ENCODE measurements at places on chromosomes 5 and 9.

DNA sequence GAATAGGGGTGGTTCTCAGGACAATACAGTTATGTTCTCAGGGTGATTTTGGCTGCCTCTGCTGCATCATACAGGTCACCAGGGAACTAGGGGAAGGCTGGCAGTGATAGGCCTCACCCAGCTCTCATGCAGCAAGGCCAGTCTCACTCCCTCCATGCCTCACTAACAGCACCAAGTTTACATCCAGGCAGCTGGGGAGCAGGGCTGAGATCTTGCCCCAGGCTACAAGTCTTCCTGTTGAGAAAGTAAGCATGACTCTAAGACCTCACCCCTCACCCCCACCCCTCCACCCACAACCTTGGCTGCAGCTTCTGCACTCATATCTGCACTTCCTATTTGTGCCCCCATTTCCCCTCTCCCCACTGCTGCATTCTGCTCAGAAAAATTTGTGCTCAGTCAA, 481.2 kb downstream of the ACTL7B start:
- DNase-seq: no peak

- DNase-seq: no peak
These were observed 40.2 kb downstream of the RCL1 start for GRCh38 chr9:4832786-4833579.

DNA sequence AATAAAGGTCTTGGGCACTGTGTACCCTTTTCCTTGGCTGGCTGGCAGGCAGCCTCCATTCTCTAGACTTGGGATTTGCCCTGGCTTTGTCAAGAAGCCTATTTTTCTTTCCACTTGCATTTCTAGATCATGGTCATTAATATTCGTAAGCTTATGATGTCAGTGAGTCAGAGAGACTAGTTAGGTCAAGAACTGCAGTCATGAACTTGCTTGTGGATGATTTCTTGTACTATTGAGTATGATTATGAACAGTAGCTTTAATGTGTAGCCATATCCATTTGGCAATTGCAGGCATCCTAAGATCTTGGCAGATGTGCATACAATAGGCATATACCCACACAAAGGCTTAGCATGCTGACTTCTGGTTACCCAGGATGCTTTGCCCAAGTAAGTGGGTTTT, 186.8 kb upstream of the CLINT1 start:
- no peak for DNase-seq

- DNase-seq: no peak
These were observed 60.9 kb upstream of the IL17B start for GRCh38 chr5:149439899-149440542.

DNA sequence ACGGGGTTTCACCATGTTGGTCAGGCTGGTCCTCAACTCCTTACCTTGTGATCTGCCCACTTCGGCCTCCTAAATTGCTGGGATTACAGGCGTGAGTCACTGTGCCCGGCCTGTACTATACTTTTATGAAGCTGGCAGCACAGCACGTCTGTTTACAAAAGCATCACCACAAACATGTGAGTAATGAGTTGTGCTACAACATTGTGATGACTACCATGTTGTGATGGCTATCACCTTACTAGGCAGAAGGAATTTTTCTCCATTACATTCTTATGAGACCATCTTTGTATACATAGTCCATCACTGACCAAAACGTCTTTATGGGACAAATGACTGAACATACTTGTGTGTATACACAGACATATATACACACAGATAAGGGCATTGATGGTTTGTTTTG, 1019.0 kb downstream of the CDH18 start:
- DNase-seq: no peak

- DNase-seq: no peak
These were observed 939.7 kb downstream of the NR2F1-AS1 start for GRCh38 chr5:92641031-92641962.

DNA sequence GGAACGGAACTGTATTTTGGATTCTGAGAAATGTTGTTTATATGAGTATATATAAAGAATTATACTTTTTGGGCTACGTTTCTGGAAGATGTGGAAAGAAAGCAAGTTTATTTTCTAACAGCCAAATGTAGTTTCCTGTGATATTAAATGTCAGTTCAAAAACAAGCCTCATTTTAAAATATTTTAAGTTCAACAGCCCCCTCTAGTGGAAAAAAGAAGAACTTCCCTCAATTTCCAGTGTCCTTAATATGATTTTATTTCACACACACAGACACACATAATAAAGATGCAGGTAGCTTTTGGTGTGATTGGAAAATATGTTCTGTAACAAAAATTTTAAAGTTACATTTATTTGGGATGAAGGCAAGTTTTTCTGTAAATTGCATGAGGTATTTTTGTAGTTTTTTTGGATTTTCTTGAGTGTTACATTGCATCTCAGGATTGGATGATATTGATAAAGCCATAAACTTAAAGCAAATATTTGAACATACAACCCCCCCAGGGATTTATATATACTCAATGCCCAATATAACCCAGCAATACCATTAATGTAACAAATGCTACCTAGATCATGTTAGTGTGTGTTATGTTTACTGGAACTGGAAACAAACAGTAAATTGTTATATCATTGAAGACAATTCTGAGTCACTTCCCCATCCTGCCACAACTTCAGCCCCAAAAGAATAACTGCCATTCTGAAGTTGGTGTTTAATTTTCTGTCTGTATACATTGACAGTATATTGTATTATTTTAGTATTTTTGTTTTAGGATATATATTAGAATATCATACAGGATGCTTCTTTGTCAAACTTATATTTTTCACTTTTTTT, 54.0 kb downstream of the CCDC171 start:
- no peak for DNase-seq

GRCh38 chr5:141155540-141156374, 5.9 kb downstream of the PCDHB6 start:
- no peak for DNase-seq

DNA sequence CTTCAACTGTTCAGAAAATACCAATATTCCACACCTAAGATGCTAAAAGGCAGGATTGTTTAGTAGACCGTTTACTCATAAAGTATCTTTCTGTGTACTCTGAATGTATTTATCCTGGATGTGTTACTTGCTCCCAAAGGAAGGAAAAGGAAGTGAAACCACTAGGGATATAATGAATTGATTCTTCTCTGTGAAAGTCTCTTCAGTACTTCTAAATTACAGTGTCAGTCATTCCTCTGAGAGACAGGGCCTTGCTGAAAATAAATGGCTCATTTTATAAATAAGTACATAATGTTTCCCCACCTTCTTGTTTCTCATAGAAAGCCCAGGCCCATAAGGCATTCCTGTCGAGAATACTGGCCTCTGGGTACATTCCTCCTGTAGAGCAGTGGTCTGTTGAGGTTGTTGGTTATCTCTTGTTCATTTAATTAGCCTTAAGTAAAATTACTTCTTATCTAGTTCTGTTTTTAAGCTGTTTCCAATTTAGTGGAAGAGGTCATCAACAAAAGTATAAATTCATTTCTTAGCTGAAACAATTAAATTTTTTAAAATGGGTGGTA, 1.6 kb downstream of the HAPLN1 start:
- DNase-seq: no peak

DNA sequence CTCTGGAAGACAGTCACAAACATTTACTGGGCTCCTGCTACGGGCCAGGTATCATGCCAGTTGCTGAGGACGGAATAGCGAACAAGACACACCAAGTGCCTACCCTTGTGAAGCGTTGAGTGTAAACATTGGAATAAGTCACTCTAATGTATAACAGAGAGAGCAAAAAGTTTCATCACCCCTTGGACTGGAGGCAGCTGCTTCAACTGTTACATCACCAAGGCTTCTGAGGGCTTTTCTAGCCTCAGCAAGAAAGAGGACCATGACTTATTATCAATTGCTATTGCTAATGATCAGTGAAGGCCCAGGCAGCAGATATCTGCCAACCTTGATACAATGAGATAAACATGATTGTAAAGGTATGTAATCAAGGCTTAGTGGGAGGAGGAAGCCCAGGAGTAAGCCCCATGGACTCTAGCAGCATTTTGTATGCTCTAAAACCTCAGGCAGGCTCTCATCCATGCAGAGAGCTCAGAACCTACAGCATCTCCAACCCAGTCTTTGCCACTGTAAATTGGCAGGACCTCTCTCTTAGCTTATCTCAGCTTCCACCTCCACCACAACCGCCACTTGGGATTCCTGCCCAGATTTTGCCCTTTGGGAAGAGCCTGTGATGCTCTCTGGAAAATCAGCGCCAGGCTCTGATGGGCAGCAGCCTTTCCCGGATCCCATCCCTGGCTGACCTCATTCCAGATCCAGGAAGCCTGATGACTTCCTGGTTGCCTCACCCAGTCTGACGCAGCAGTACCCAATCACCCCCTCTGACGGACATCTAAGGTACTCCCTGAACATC, 54.5 kb downstream of the ADAM19 start:
- DNase-seq: no peak

DNA sequence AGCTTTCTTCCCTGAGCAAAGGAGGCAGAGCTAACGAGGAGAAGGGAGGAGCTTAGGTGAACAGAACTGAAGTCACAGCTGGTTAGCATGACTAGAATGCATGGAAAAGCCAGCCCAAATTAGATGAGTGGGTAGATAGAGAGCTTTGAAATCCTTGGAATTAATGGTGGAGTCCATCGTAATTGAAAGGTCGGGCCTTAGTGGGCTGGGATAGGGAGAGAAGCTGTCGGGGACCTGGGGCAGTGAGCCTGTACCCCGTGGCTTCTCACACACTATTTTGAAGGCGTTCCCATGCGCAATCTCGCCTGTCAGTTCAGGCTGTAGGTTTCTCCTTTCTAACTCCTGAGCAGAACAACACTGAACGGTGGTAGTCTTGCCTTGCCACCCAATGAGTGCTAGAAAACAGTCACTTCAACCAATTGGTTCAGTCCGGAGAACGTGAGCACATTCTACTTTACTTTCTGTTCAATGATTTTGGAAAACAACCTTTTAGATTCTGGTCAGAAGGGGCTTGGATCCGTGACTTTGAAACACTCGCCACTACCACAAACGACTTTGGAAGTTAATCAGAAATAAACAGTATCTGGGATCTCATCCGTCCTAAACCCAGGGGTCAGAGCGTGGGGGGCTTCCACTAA, 655 bp upstream of the RAI14 start:
- DNase-seq: no peak

GRCh38 chr5:1217596-1218206, 7.5 kb upstream of the SLC6A18 start:
- DNase-seq: no peak

- no peak for DNase-seq
These were observed 21.0 kb downstream of the DMGDH start for GRCh38 chr5:79048437-79048836.

- no peak for DNase-seq
These were observed 18.6 kb downstream of the MED10 start for GRCh38 chr5:6359555-6360322.
